GM23338 (cell line): ENCODE measurements at places on chromosomes 7 and 10.
A peak's percentile ranks its signal among the peaks of the same experiment; 100 is the strongest.

GRCh38 chr7:96770758-96771157 lies 61.1 kb upstream of the SEM1 start:
- no peak overlapping the region for H3K27ac ChIP-seq
- H3K4me1 ChIP-seq: no peaks in the 10 kb centered on the region
- no peak for DNase-seq
- H3K27me3 ChIP-seq: no peaks in the 10 kb centered on the region
- H3K36me3 ChIP-seq: no peaks in the 10 kb centered on the region

DNA sequence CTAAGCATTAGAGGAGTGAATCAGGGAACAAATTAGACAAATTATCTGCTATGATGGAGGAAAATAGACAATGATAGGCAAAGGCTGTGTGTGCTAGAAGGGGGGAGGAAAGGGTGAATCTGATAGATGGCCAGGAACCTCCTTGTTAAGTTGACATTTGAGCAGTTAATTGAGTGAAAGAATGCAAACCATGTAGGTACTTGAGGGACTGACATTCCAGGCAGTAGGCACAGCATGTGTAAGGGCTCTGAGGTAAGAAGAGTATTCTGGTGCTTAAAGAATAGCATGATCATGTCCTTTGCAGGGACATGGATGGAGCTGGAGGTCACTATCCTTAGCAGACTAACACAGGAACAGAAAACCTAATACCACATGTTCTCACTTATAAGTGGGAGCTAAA lies 48.6 kb upstream of the TES start:
- peak; percentile 80 for DNase-seq
- H3K4me3 ChIP-seq: no peak overlapping the region
- H3K27ac ChIP-seq: no peak overlapping the region
- H3K36me3 ChIP-seq: no peaks in the 10 kb centered on the region
- H3K27me3 ChIP-seq: no peaks in the 10 kb centered on the region

GRCh38 chr7:674454-675410 lies 51.8 kb upstream of the DNAAF5 start:
- no peaks in the 10 kb centered on the region for H3K27me3 ChIP-seq
- no peak overlapping the region for H3K4me3 ChIP-seq
- no peak overlapping the region for H3K27ac ChIP-seq
- no peaks in the 10 kb centered on the region for H3K4me1 ChIP-seq
- peaks cover 8% of the 10 kb centered on the region; the same call in 1 of the 2 replicates for H3K36me3 ChIP-seq
- DNase-seq: no peak

DNA sequence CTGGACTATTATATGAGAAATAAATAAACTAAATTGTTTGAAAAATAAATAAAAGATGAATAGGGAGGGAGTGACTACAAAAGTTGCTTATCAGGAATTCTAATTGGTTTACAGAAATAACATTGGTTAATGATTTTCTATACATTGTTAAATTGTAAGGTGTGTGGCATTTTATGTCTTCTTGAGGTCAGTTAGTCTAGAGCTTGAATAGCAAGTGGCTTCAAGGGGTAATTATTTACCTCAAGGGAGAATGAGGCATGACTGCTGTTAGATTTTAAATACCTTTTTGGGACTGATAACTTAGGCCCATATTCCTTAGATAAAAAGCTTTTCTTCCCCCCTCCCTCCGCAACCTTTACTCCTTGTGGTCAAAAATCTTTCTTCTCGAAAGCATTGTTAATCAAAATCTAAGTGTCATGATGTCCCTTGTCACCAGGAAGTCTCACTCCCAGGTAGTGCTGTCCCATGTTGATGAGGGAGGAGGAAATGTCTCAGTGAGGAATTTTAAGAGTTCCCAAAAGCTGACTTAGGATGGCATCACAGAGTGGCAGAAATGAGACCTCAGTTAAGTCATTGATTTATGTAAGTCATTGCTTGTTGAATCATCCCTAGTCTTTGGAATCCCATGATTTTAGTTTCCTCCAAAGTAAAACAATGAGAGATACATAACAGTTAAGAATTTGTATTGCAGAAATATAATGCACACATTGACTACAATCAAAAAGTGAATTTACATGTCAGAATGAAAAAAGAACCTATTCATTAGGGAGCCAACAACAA lies 71.5 kb downstream of the MAPK8 start:
- H3K4me3 ChIP-seq: no peak overlapping the region
- H3K27ac ChIP-seq: no peak overlapping the region
- H3K36me3 ChIP-seq: no peaks in the 10 kb centered on the region
- peaks cover under 1% of the 10 kb centered on the region; the same call in 1 of the 2 replicates for H3K4me1 ChIP-seq

- H3K27me3 ChIP-seq: no peaks in the 10 kb centered on the region
- H3K36me3 ChIP-seq: 0 out of 2 replicates have a peak, but pooled peaks cover 4% of the 10 kb centered on the region
- no peak overlapping the region for H3K4me3 ChIP-seq
- no peaks in the 10 kb centered on the region for H3K4me1 ChIP-seq
- DNase-seq: no peak
Measured at GRCh38 chr10:125850766-125851731, 27.7 kb downstream of the BCCIP start.

DNA sequence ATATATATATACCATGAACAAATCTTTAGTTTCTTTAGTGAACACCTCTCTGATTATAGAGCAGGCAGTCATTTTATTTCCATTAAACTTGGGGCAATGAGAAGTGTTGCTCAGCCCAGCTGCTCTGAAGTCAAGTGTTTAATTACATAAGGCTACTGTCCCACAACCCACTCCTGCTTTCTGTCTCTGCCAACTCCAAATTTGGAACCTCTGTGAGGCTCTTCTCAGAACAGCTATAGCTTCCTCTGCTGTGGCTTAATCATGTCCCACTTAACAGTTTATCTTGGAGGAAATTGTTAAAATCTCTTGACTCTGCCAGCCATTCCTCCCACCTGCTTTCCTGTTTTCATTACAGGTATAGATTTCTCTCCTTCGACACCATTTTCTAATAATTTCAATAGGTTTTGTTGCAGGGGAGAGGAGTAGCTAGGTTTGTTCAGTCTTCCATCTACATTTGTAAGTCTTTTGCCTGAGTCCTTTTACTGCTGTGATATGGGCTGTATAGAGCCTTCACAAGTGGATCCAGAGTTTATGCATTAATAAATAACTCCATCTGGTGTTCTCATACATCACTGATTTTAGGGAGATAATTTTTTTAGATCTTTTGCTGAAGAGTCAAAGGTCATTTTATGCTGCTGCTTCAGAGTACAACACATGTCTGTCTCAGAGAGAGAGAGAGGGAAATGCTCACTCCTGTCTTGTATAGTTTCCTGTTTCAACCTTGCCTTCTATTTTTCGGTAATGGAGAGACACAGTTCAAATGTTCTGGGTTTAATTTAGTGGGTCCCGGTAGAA lies 170.4 kb downstream of the WNT2 start:
- no peaks in the 10 kb centered on the region for H3K36me3 ChIP-seq
- no peak for DNase-seq
- H3K4me1 ChIP-seq: peaks cover 20% of the 10 kb centered on the region
- no peak overlapping the region for H3K27ac ChIP-seq

DNA sequence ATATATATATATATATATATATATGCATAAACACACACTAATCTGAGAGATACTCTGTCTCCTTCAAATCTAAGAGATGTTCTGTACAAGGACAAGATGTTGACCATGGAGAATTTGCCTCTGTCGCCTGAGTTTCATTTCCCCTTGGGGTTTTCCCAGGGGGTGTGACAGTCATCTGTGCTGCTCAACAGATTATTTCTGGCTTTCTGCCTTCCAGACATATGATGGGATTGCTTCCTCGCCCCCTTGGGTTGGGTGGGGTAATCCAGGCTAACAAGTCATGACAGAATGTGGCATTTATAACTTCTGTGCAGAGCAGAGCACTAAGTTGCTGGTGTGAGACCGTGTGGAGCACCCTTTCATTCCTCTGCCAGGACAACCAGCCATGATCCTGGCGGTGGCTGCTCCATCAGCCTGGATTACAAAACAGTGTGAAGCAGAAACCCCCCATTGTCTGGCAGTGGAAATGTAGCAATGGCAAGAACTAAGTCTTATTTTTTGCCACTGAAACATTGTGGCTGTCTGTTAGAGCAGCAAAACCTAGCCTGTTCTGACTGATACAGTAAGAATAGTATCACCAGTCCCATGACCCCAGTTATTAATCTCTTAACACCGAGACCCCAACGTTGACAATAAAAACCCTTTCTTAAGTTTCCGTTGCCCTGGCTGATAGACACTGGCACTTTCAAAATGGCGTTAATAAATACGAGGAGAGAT lies 13.7 kb upstream of the USP6NL start:
- H3K36me3 ChIP-seq: no peaks in the 10 kb centered on the region
- H3K4me1 ChIP-seq: 0 out of 2 replicates have a peak, but pooled peaks cover 4% of the 10 kb centered on the region
- DNase-seq: no peak
- no peak overlapping the region for H3K27ac ChIP-seq

GRCh38 chr10:86102451-86102850 lies 264.1 kb downstream of the GRID1 start:
- H3K36me3 ChIP-seq: no peaks in the 10 kb centered on the region
- no peaks in the 10 kb centered on the region for H3K4me1 ChIP-seq
- H3K4me3 ChIP-seq: no peak overlapping the region
- no peaks in the 10 kb centered on the region for H3K27me3 ChIP-seq
- H3K27ac ChIP-seq: no peak overlapping the region

GRCh38 chr7:105647591-105647990 lies 66.3 kb upstream of the EFCAB10 start:
- H3K36me3 ChIP-seq: no peaks in the 10 kb centered on the region; the same call in 1 of the 2 replicates
- peaks cover 57% of the 10 kb centered on the region for H3K4me1 ChIP-seq
- no peak overlapping the region for H3K4me3 ChIP-seq
- DNase-seq: no peak

DNA sequence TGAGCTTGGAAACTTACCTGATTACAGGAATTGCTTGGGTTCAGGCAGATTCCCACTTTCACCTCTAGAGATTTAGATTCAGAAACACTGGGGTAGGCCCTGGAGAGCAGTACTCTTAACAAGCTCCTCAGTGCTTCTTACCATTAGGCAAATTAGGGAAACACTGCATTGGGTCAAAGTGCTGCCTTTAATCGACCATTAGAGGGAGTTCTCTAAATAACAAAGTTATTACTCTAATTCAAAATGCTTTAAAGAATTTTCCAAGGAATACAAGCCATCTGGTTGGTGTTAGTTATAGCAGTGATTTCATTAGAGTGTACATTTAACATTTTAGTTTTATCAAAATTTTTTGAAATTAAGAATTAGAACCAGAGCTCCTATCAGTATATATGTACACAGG lies 324.5 kb downstream of the GFRA1 start:
- H3K27ac ChIP-seq: peak overlapping the region; percentile 27
- H3K4me1 ChIP-seq: peaks cover 23% of the 10 kb centered on the region
- H3K4me3 ChIP-seq: no peak overlapping the region
- peak; percentile 65 for DNase-seq
- no peaks in the 10 kb centered on the region for H3K27me3 ChIP-seq

- H3K27me3 ChIP-seq: no peaks in the 10 kb centered on the region
- H3K36me3 ChIP-seq: no peaks in the 10 kb centered on the region
- peaks cover 9% of the 10 kb centered on the region; the same call in 1 of the 2 replicates for H3K4me1 ChIP-seq
- H3K4me3 ChIP-seq: no peak overlapping the region
- no peak overlapping the region for H3K27ac ChIP-seq
Measured at GRCh38 chr7:37092548-37092947, 356.1 kb downstream of the ELMO1 start.

GRCh38 chr7:81284576-81284975 lies 365.7 kb upstream of the SEMA3C start:
- DNase-seq: no peak
- no peaks in the 10 kb centered on the region for H3K4me1 ChIP-seq
- H3K36me3 ChIP-seq: no peaks in the 10 kb centered on the region
- no peak overlapping the region for H3K4me3 ChIP-seq

DNA sequence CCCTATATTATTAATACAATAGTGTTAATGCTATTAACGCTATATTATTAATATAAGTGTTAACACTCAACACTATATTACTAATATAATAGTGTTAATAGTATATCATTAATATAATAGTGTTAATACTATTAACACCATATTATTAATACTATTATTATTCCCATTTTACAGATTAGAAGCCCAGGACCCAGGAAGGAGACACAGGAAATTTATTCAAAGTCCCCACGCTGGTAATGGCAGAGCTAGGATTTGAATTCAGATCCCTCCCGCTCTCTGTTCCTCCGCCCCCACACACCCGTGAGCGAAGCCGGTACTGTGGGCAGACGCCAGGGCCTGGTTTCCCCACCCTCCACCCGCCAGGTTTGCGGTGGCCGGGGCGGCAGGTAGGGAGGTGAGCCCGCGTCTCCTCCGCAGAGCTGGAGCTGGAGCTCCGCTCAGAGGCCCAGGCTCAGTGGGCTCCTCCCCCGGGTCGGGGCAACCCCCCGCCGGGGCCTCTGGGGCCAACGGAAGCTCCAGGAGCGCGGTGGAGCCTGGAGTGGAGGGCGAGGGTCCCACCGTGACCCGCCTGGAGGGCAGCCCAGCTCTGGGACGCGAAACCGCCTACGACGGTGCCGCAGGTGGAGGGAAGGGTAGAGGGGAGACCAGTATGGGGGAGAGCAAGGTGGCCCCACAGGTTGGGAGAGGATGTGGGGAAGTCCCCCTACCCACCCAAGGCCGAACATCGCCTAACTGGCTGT lies at the start of gene TMEM225B:
Gene TMEM225B, plus strand, starts transcription at position 506 of the 740 bp plus-strand sequence. CDS start 6,122 bp downstream, outside the sequence.
- H3K27me3 ChIP-seq: no peaks in the 10 kb centered on the region
- no peaks in the 10 kb centered on the region for H3K4me1 ChIP-seq
- peak; percentile 37 for DNase-seq
- no peak within 1 kb of the TSS for H3K27ac ChIP-seq
- H3K36me3 ChIP-seq: 0 out of 2 replicates have a peak, but pooled peaks cover 4% of the 10 kb centered on the region

DNA sequence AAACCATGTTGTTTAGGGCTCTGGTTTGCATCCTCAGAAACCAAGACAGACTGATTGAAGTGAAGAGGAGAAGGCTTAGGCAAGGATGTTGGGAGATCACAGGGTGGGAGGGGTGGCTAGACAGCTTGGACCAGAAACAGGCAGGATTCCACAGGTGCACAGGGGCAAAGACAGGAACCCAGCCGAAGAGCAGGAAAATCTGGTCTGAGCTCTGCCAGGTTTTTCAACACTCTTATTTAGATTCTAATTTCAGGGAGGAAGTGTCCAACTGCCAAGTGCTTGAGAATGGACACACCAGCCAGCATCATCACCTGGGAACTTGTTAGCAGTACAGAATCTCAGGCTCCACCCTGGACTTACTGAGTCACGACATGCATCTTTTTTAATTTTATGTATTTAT lies 93.8 kb downstream of the MARCHF5 start:
- H3K4me1 ChIP-seq: peaks cover 14% of the 10 kb centered on the region

DNA sequence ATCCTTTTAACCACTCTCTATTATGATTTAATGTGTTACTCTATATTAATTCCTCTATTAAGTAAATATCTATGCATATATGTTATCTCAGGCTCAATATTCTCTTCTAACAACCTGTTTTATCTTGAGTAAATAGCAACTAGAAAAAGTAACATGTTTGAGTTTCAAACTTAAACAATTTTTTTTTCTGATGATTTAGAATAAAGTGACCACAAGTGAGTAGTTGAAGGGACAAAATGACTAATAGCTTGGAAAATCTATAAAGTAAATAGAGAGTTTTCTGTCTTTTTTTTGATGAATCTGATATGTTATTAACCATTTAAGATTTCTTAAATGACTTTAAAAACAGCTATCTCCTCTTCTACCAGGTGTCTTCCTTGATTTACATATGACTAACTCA lies 483.8 kb downstream of the TFEC start:
- no peak overlapping the region for H3K27ac ChIP-seq
- no peak for DNase-seq
- H3K36me3 ChIP-seq: no peaks in the 10 kb centered on the region
- no peaks in the 10 kb centered on the region for H3K4me1 ChIP-seq
- H3K4me3 ChIP-seq: no peak overlapping the region

GRCh38 chr10:96666741-96667140 lies 53.6 kb downstream of the PIK3AP1 start:
- no peaks in the 10 kb centered on the region for H3K4me1 ChIP-seq
- H3K27me3 ChIP-seq: no peaks in the 10 kb centered on the region
- H3K36me3 ChIP-seq: no peaks in the 10 kb centered on the region
- no peak for DNase-seq
- H3K27ac ChIP-seq: no peak overlapping the region

- no peak overlapping the region for H3K4me3 ChIP-seq
- H3K36me3 ChIP-seq: peaks cover 5% of the 10 kb centered on the region; the same call in 1 of the 2 replicates
- H3K27me3 ChIP-seq: no peaks in the 10 kb centered on the region
- H3K27ac ChIP-seq: no peak overlapping the region
- peaks cover 14% of the 10 kb centered on the region for H3K4me1 ChIP-seq
Measured at GRCh38 chr7:85927226-85927625, 716.5 kb upstream of the GRM3 start.
